ENCODE measurements at places on chromosomes 7 and 10.

GRCh38 chr7:95198863-95199262 is 125.5 kb downstream of the PON1 start:
- no peak for DNase-seq

GRCh38 chr10:129951970-129952265 is 12.2 kb downstream of the EBF3 start:
- no peak for DNase-seq

DNA sequence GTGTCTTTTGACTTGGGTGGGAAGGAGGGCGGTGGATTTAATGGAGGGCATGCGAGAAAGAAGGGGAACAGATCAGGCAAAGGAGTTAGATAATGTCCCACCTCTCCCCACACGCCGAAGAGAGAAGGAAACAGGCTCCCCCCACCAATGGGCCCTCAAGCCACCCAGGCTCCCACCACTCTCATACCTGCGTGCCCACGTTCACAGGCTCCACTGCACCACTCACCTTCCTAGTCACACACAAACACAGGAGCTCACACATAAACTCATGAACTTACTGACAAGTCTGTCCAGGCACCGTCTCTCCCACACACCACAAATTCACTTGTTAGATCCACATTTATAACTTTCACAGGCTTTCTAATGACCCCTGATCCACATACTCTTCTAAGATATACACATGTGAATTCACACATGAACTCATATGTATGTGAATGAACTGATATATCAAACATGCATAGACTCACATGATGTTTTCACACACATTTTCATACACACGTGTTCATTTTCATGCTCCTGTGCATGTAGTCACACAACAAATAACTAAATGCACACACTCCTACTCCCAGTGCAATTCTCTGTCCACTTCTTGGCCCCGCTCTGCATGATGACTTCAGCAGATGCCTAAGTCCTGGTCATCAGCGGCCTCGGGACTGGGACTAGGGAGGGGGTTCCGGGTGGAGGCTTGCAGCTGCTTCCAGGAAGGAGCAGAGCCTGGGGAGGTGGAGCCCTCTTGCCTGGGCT is 1.5 kb downstream of the LZTS2 start:
- DNase-seq = no peak

DNA sequence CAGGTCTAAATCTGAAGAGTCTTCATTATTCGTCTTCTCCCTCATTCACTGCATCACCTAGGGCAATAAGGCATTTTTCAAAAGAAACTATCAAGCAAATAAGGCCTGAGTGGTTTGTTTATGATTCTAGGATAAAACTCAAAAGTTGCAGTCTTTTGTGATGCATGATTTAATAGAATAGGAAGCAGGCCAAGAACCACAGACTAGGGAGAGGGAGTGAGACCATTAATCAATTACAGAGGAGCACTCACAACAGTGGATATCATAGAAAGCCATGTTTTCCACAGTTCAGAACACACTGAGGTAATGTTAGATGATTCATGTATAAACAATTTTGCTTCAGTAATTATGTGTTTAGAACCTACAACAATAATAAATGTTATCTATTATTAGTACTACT is 87.8 kb upstream of the LRRTM3 start:
- DNase-seq = no peak

DNA sequence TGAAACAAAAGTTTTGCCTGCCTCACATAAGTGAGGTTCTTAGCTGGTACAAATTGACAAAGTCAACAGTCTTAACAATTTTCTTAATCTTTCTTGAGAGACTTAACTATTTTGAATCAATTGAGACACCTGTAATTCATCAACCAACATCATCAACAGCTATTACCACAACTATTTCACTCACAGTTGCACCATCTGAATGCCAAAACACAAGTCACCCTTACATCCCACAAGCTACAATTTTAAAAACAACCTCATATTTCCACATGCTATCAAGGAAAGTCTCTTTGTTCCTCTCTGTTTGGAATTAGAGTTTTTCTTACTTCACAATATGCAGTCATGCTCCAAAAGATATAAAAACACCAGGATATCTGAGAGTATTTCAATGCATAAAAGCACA is 4.9 kb downstream of the SMURF1 start:
- DNase-seq = no peak

GRCh38 chr10:99369551-99369950 is 40.4 kb downstream of the CNNM1 start:
- no peak for DNase-seq

- DNase-seq = no peak
These were observed 20.4 kb upstream of the HIPK2 start for GRCh38 chr7:139798221-139798620.

DNA sequence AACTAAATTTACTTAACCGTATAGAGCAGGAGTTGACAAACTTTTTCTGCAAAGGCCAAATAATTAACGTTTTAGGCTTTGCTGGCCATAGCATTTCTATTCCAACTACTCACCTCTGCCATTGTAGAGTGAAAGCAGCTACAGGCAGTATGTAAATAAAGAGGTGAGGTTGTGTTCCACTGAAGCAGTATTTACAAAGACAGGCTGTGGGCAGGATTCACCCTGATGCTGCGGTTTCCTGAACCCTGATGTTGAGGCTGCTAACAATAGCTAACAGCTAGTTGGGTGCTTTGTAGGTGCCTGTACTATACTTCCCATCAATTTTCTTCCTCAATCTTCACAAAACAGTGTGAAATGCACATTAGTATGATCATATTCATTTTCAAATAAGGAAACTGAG is 47.0 kb upstream of the LAMB1 start:
- no peak for DNase-seq

DNA sequence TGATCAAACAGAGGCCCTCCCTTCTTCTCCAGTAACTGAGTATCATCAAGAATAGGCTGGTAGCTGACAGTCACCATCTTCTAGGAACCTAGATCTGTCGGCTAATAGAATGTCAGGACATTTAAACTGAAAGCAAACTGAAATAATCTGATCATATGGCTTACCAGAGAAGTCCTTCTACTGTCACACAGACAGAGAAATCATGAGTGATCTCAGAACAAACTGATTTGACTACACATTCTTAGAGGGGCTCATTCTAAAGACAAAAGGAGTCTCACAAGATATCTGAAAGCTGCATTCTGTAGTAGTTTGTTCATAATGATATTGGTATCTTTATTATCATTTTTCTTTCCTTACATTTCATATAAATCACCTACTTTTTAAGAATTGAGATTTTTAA is 130.9 kb upstream of the ADCY1 start:
- DNase-seq = no peak

DNA sequence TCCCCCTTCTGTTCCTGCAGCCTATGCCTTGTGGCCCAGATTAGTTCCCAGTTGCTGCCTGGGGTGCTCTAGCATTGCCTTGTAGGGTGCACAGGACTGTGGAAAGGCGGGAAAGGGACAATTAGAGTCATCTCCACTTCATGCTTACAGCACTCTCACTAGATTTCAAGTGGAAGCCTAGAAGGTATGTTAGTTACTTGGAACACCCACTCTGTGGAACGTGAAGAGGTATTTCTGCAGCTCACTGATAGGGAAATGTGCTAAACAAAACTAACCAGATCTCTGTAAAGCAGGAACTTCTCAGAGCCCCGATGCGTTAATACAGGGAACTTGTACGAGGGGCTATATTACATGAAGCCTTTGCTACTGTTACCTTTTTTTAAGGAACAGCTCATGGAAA is 19.4 kb downstream of the STMP1 start:
- no peak for DNase-seq

GRCh38 chr7:143288836-143289235 is 685 bp downstream of the CASP2 start:
- DNase-seq = no peak

DNA sequence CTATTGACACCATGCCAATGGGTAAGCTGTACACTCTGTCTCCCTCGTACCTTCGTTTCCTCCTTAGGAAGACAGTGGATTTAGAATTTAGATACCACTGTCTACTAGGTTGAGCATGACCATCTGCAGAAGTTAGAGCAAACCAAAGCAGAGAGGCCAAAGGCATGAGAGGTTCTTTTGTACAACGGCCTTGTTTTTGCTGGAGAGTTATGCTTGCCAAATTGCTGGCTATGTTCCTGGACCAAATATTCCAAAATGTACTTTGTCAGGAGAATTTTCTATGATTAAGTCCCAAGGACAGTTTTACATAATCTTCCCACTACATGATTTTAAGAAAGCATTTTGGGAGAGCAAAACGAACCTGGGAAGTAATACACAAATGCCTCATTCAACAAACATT is 47.9 kb upstream of the PLCE1 start:
- DNase-seq = no peak

GRCh38 chr7:17292843-17293242 is 5.6 kb upstream of the AHR start:
- no peak for DNase-seq

DNA sequence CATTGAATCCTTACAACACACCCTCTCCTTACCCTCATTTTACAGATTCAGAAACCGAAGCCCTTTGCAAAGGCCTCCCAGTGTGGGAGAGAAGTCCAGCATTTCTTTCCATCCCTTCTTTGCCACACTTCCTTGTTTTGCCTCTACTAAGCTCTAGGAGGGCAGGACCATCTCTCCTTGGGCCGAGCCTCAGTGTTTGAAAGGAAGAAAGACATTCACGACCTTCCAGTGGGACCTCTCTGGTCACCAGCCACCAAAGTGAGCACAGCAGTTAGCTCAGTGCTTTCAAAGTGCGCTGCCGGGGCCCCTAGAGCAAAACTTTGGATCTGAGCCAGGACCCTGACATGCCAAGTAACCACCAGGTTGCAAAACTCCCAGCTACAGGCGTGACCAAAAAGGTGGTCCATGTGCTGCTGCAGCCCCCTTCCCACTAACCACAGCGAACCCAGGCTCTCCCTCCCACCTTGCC is 12.4 kb downstream of the CTBP2 start:
- DNase-seq = no peak

DNA sequence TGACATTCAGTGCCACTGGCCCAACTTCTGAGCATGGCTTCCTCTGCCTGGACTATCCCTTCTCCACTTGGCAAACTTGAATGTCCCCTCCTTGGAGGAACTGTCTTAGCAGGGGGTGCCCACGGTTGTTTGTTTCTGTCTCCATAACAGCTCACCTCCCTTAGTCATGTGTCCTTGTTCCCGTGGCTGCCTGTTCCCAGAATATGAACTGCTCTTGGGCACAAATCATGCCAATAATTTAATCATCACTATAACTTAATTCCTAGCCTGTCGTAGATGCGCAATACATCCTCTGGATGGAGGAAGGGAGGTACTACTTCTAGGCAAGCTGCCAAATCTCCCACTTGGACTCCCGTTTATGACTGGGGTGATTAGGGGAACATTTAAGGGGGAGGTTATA is 173.1 kb downstream of the MYOF start:
- no peak for DNase-seq

- no peak for DNase-seq
These were observed 21.8 kb downstream of the ZNF775 start for GRCh38 chr7:150400788-150401423.

DNA sequence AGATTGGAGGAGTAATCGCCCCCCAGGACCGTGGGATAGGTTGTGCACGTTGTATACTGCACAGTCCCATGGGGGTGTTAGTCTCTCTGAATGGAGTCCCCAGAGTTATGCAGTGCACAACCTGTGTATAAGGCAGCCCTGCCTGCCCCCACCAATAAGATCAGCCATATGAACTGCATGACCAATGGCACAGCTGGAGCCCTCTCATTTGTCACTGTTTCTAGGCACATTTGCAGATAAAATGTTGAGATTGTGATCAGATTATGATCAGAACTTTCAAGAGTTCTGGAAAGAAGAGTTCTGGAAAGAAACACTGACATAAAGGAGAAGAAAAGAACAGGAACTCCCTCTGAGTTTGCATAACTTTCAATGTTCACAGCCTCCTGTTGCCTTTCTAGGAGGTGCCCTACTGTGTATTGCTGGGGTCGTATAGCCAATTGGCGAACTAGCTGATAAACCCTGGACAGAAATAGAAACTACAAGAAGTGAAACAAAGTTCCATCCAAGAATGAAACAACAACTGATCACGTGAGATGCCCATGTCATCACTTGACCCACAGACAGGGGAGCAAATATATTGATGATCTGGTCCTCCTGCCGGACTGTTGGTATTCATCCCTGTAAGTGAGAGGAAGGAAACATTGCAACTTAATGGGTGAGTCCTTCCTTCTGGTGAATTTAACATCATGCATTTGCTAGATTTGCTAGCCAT is 49.6 kb upstream of the TOMM7 start:
- no peak for DNase-seq

GRCh38 chr10:73251683-73252444 is 580 bp downstream of the MRPS16 start:
- DNase-seq = no peak

DNA sequence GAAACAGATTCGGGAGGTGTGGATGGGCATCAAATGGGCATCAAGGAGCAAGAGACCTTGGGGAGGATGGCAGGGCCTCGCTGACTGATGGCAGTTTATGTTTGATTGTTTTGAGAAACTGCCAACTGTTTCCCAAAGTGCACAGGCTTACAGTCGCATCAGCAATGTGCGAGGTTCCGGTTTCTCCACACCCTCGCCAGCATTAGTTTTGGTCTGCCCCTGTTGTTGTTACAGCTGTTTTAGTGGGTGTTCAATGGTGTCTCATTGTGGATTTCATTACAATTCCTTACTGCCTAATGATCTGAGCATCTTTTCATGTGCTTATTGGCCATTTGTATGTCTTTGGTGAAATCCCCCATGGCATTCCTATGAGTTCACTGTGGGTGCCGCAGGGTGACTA is 24.4 kb downstream of the AKR1E2 start:
- DNase-seq = no peak

- no peak for DNase-seq
These were observed 24.0 kb upstream of the ABLIM1 start for GRCh38 chr10:114682121-114682520.

- no peak for DNase-seq
These were observed 92.7 kb upstream of the GPR141 start for GRCh38 chr7:37590824-37591223.

DNA sequence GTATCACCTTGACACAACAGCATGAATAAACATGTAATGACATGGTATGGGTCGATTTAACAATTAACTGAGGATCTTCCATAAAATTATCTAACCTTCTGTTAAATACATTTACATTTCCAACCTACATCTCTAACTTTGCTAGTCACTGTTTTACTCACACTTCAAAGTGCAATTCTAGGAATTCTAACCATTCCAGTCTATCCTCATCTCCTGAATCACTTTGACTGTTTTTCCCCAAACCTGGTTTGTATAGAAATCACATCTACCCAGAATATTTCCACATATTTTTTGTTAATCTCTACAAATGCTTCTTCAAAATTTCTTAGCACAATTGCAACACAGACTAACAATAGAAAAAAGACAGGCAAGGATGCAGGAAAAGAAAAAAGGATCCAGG is 6.2 kb downstream of the ABI1 start:
- no peak for DNase-seq

GRCh38 chr7:44505595-44505994 is 15.1 kb upstream of the NUDCD3 start:
- DNase-seq = no peak

- no peak for DNase-seq
These were observed 61.3 kb upstream of the INSIG1 start for GRCh38 chr7:155236386-155236785.

Data from stimulated activated CD4-positive, alpha-beta T cell treated with anti-CD3 and anti-CD28 coated beads, TNF-alpha, amount 100 ng/mL, for 48 hours (primary cell).